ENCODE measurements at places on chromosomes 4 and X. TPM values are rescaled to one million over a fixed set of nuclear protein-coding genes. Genes with fewer than 3 reads are reported as not detected.
A peak's percentile ranks its signal among the peaks of the same experiment; 100 is the strongest.

DNA sequence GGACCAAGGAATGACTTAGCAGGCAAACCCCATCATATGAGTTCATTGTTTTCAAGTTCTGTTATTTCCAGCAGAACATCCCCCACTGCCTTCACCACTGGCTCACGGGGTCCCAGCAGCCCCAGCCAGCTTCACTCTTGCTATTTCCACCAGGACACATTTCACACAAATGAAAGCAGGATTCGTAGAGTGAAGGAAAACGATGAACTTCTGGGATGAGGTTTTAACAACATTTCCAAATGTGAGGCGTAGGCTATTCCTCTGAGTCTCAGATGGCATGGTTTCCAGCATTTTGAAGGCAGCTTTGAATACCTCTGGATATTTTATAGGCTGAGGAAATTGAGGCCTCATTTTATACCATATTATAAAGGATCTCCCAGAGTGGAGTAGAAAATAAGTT is 32.9 kb upstream of the EGFL6 start:
- peak; percentile 50 for DNase-seq

- no peak for DNase-seq
Measured at GRCh38 chrX:108071578-108071977, 19.8 kb downstream of the PSMD10 start.

- peak; percentile 56 for DNase-seq
Measured at GRCh38 chr4:168632301-168632725, 135.5 kb downstream of the PALLD start.

DNA sequence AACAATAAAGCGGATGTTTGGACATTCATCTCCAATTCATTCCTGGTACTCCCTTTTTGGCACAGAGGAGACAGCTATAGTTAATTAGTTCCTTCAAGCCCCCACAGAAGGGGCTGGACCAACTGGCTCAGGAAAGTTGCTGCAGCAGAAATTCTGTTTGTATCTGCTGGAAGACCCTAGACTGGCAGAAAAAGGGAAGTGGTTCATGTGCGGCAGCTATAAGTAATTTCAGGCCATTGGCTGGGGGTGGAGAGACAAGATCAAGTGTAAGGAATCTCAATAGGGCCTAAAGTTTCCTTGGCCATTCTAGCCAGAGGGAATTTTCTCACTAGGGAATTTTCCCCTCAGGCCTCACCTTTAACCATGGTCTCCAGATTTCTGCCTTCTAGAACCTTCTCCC is 89.9 kb upstream of the DHX15 start:
- no peak for DNase-seq

DNA sequence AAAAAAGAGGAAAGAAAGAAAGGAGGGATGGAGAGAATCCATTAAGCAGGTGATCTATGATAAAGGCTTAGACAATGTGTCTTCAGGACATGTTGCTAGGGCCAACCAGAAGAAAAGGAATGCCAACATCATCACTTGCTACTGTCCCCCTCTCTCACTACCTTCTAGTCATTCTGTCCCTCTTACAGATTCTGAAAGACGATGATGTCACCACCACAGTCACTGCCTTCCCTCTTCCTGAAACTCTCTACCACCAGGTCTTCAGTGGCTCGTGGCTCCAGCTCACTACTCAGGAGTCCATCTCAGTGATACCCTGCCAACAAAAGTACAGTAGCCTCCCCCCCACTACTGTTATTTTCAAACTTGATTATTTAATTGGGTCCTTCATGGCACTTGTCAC is 64.0 kb downstream of the KCNIP4 start:
- DNase-seq: no peak

CHIC2 gene
- polyA plus RNA-seq: 16.6 TPM

- DNase-seq: peak; percentile 43
Measured at GRCh38 chrX:133908223-133908955, 77.0 kb downstream of the GPC3 start.

C4orf50 gene
- polyA plus RNA-seq: not detected

PGRMC1 gene
- 75.5 TPM for polyA plus RNA-seq

ATP2B3 gene
- 0.36 TPM for polyA plus RNA-seq

- no peak for DNase-seq
Measured at GRCh38 chr4:175947117-175947722, 118.4 kb upstream of the WDR17 start.

DNA sequence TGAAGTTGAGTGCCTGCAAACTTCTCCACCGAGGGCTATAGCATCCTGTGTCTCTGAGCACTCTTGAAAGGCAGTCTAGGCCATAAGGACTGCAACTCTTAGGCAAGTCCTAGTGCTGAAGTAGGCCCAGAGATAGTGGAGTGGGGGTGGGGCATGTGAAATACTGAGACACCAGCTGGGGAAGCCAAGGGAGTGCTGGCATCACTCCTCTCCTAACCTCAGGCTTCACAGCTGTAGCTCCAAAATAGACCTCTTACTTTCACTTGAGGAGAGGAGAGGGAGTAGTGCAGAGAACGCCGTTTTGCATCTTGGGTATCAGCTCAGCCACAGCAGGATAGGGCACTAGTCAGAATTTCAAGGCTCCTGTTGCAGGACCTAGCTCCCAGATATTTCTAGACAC is 56.2 kb upstream of the CYSLTR1 start:
- DNase-seq: no peak

DNA sequence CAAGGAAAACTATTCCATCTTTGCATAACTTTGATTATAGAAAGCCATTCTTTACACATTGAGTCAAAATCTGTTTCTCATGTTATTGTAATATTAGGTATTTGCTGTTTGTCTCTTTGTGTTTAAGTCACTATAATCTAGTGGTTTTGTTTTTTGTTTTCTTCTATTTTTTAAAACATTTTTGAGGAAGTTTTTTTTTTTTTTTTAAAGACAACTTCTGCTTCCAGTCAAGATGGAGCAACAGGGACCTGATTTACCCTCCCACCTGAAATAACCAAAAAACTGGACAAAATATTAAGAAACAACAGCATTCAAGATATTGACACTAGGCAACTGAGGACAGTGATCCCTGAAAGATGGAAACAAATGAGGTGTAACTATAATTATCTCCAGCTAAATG is 18.4 kb upstream of the NSUN7 start:
- DNase-seq: no peak

RTL9 gene
- polyA plus RNA-seq: 1.9 TPM

GRCh38 chr4:184778325-184778724 is 44.4 kb upstream of the CENPU start:
- no peak for DNase-seq

DNA sequence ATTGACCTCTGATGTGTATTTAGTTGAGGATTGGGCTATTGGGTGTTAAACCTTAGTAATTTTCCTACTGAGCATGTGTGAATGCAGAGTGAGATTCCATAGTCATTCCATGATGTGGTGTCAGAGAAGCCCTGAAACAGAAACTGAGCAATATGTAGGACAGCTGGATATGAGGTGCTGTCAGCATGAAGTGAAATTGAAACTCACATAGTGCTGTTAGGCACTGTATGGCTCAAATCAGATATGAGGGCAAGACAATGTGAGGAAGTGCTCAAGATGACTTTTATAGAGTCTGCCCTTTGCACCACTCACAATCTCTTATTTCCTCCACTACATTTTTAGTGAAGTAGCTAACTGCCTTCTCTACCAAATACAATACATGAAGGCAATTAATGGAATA is 188.3 kb downstream of the SH3BGRL start:
- DNase-seq: no peak

MAGEA10 gene
- not detected for polyA plus RNA-seq

DNA sequence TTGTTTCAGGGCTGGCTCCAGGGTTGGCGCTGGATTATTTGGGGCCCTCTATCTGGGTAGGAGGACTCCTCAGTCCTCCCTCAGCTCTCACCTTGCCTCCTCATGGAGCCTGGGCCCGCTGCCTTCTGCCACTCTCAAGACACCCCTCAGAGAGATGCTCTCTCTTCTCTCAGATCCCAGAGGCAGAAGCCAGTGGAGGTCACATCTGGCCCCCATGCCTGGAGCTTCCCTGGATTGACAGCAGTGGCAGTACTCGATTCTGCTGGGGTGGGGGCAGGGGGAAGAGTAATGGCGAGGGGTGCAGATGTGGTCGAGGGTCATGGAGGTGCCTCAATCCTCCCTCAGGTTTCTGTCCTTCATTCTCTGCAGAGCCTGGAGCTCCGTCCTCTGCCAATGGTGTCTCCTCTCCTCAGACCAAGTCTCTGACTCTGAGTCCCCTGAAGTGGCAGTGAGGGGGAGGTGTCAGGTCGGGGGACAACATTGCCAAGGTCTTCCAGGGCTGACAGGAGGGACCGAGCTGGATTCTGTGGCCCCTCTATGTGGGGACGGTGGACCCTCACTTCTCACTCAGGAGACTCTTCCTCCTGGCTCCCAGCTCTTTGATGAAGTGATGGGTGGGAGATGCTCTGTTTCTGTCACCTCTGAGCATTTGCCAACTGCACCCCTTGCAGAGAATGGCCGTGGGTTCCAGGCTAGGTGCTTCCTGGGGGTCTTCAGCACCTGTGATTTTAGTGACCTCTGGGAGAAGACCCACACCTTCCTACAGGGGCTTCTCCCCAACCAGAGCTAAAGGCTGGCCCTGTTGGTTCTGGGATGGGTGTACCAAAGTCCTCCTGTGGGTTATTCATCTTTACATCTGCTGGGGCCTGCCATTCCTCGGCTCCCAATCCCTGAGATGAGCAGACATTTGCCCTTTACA is 10.9 kb upstream of the HSFX1 start:
- no peak for DNase-seq

TRMT10A gene
- 9.4 TPM for polyA plus RNA-seq

HMX1 gene
- polyA plus RNA-seq: not detected

GRCh38 chr4:154164931-154165839 is 326.4 kb downstream of the DCHS2 start:
- no peak for DNase-seq

GRCh38 chrX:123871309-123871708 is 11.5 kb downstream of the XIAP start:
- DNase-seq: no peak

CCKAR gene
- not detected for polyA plus RNA-seq

- no peak for DNase-seq
Measured at GRCh38 chr4:94244087-94244828, 36.6 kb downstream of the SMARCAD1 start.

GRCh38 chrX:103554687-103555424 is 30.5 kb upstream of the TCEAL4 start:
- peak; percentile 71 for DNase-seq

- DNase-seq: no peak
Measured at GRCh38 chrX:14698790-14699189, 169.5 kb downstream of the GLRA2 start.

ART3 gene
- polyA plus RNA-seq: 36.1 TPM

VGLL1 gene
- polyA plus RNA-seq: not detected

GRCh38 chr4:105998171-105999063 is 103.1 kb downstream of the NPNT start:
- DNase-seq: no peak

NUP62CL gene
- 0.98 TPM for polyA plus RNA-seq

GUF1 gene
- 19.5 TPM for polyA plus RNA-seq

SLC38A5 gene
- polyA plus RNA-seq: 6.7 TPM

DNA sequence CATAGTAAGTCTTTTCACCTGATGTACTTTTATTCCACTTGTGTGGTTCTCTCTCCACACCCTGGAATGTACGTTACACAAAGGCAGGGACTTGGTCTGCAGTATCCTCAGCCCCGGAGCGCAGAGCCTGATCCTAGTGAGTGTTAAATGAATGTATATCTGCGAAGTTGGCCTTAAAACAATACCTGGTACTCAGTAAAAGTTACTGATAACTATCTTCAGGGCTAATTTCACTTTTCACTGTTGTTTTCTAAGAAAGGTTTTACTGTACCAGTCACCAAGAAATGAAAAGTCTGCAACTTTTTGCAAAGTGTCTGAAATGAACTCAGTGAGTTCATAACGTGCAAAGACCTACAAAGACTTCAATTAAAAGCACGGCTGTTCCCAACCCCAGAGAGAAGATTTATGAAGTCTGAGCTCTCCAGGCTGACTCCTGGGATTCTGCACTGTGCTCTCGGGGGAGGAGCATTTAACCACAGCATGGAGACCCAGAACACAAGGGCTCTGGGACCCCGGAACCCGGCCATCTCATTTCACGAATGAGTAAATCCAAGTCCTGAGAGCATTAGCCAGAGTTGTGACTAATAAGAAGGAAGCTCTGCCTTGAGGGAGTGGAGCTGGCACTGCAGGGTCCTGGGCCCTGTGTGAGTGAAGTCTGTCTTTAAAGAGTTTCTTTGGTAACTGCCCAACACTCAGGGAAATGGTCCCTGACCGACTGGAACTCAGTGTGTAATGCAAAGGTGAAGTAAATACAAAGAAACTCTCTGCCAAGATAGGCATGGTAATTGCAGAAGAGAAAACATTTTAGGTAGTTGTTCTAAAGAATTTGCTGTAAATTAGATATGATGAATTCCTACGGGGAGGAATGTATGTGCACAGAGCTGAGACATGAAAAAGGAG is 165.8 kb downstream of the NSUN7 start:
- DNase-seq: no peak

DNA sequence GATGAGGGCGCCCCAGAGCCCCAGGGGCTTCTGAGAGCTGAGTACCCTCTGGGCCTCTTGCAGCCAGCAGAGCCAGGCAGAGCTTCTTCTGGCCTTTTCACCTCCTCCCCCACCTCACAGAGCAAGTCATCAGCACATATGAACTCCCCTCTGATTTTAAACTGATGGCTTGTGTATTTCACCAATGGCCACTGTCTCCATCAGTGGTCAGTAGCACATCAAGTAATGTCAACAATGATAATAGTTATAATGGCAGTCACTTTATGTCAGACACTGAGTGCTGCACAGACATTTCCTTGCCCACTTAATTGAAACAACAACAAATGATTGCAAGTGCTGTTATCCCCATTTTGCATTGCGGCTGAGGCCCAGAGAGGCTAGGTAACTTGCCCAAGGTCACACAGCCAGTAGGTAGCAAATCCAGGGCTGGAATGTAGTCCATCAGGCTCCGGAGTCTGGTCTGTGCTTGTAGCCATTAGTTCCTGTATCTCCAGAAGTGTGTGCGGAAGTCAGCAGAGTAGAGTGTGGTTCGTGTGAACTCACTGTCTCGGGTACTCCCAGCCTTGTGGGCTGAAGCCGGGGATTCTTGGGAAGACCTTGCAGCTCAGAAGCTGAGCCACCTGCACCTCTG is 3.0 kb downstream of the ATP2B3 start:
- no peak for DNase-seq

GRCh38 chrX:13432414-13433297 is 112.8 kb upstream of the ATXN3L start:
- peak; percentile 83 for DNase-seq

DNA sequence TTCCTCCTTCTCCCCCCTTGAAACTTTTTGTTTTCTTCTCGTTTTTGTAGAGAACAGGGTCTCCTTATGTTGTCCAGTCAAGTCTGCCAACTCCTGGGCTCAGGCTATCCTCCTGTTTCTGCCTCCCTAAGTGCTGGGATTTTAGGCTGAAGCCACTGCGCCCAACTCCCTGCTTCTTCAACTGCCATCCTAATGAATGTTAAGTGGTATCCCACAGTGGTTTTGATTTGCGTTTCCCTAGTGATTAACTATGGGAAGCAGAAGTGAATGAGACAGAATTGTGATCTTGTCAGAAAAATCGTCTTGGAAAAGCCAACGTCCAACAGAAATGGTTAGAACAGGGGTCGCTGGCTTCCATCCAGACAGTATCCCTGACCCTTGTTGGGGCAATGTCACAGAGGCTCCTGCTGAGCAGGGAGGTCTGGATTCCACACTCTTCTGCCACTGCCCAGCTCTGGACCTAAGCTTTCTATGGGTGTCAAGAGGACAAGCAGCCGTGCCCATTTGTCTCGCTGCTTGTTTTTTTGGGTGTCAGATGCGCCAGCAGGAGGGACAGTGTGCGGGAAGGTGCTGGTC is 869 bp upstream of the ADD1 start:
- no peak for DNase-seq

CITED1 gene
- polyA plus RNA-seq: 13.1 TPM

Data from hindlimb muscle (tissue), 1 donor.